ENCODE measurements at places on chromosomes 1 and 21. TPM values are rescaled to one million over a fixed set of nuclear protein-coding genes. Genes with fewer than 3 reads are reported as not detected.

DNA sequence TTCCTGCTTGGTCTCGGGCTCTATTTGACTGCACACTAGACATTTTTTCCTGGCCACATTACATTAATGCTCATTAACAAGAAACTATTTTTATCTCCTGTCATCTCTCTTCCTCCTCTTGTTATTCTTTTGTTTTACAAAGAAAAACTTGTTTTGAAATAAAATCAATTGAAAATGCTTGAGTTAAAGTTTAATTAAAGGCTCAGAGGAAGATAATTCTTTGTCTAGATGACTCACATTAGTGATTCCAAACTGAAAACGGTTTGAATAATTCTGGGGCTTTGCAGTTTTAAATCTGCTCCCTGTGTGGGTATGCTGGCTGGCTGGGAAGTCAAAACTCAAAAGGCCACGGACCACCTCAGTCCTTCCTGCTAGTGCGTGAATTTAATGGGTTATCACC is 29.6 kb downstream of the RGS5 start:
- DNase-seq, result no peak

GRCh38 chr21:41725421-41726031 is 41.3 kb downstream of the RIPK4 start:
- no peak for DNase-seq

The OR2L8 gene
- total RNA-seq, result not detected

DNA sequence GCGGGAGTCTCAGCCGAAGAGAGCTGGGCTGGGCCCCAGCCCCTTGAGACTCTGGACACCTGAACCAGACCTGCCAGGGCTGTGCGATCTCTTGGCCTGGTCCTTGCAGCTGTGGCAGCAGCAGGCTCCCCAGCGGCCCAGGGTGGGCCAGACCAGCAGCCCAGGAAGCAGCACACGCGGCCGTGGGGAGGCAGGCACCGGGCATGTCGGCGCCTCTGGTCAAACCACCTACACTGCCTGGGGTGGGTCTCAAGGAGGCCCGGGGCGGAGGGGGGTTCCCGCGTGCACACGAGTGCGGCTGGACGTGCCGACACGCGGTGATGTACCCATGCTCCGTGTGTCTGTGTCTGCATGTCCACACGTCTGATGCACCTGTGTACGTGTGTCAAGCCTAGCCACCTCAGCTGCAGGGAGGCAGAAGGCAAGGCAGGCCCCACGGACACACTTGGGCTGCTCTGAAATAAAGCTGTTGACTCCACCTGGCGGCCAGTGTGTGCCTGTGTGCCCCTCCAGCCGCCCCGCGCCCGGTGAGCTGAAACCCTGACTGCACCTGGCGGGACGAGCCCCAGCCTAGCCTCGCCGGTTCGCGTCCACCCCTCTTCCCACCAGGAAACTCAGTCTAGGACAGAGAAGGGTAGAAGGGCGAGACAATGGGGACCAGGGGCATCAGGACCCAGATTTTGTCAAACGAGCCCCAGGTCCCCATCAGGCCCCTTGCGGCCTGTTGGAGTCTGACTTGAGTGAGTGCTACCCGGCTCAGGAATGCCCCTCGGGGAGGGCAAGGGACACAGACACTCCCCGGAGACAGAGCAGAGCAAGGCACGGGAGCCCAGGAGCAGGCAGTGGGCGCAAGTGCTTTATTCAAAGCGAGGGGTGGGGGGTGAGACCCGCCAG is 11.6 kb downstream of the SCNN1D start:
- DNase-seq, result peak; percentile 79

The PTCH2 gene
- 1.9 TPM for total RNA-seq

The LCE1E gene
- total RNA-seq, result not detected

GRCh38 chr1:10644307-10645128 is 151.9 kb downstream of the CASZ1 start:
- DNase-seq, result no peak

The TNFRSF4 gene
- 2.6 TPM for total RNA-seq

- peak; percentile 64 for DNase-seq
Measured at GRCh38 chr21:38352536-38353219, 95.9 kb downstream of the KCNJ15 start.

- DNase-seq, result no peak
Measured at GRCh38 chr1:163046071-163046470, 23.1 kb upstream of the RGS4 start.

GRCh38 chr1:63914706-63915105 is 140.9 kb downstream of the ROR1 start:
- DNase-seq, result no peak

The ANGPTL1 gene
- 24.2 TPM for total RNA-seq

The TMPRSS15 gene
- total RNA-seq, result not detected

DNA sequence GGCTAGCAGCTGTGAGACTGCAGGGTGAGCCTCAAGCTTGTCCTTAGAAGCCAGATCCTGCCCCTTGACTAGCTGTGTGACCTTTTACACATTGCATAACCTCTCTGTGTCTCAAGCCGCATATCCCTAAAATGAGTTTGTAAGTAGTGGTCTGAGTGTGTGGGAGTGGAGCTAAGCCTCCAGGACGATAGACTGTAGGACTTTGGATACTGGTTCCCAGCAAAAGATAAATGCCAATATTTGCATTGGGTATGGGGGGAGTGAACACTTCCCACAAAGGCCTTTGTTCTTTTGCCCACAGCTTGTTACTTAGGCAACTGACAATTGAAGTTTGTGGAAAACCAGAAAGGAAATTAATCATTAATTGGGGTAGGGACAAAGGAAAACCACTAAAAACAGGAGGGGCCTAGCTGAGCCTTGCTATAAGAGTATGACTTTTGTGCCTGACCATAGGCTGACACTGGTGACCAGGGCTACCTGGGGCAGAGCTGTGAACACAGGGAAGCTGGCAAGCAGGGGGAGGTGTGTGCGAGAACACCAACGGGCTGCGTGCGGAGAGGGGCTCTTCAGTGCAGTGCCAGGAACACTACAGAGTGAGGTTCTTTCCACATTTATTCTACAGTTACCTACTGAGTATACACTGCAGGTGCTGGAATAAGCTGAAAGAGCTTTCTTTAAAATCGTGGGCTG is 102.4 kb upstream of the ETV3 start:
- peak; percentile 12 for DNase-seq

DNA sequence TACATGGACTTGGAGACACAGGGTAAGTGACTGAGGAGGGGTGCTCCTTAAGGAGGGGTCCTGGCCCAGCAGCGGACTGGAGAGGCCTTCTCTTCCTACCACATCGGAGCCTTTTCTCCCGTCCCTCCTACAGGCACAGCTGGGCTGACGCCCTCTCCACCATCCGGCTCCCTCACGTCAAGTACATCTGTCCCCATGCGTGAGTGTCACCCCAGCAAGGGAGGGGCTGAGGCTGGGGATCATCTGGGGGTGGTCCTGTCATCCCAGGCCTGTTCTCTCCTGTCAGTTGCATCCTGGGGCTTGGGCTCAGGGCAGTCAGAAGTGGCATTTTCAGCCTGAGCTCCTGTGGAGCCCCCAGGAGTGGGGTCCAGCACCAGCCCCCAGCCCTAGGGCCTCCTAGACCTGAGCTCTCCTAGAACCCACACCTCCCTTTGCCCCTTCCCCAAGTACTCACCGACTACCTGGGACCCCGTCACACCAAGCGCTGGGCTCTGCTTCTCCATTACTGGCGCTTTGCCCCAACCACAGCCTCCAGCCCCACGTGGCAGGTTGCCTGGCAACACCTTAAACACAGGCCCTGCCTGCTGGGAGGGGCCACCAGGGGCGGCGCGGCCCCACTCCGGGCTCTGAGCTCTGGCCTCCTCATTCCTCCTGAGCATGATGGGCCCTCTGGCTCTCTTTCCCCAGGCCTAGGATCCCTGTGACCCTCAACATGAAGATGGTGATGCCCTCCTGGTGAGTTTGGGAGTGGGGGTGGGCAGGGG is 2.3 kb downstream of the LYPLA2 start:
- DNase-seq, result peak; percentile 70

- no peak for DNase-seq
Measured at GRCh38 chr1:56062625-56063024, 516.7 kb downstream of the PLPP3 start.

GRCh38 chr1:238119861-238120260 is 229.1 kb upstream of the ZP4 start:
- no peak for DNase-seq

The PGLYRP3 gene
- not detected for total RNA-seq

DNA sequence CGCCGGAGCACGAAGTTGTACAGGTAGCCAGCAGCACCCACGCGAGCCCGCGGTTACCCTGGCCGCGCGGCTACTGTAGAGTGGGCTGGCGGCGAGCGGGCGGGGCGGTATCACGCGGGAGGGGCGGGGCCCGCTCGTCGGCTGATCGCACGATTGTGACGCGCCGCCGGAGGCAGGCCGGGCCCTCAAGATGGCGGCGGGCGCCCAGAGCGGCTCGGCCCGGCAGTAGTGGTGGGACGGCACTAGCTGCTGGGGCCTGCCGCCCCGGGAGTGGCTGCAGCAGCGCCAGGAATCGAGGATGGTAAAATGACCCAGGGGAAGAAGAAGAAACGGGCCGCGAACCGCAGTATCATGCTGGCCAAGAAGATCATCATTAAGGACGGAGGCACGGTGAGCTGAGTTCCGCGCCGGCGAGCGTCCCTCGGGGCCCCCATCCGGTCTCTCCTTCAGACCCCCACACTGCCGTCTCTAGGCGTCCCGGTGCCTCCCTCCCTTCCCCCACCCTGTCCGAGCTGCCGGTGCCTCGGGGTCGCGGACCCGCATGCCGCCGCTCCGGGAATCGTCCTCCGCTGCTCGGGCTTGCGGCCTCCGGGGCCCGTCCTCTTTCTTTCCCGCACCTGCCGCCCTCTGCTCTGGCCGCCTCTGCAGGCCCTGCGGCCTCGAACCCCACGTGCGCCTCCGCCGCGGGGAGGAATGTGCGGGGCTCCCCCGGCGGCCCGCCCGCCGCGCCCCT is 68.3 kb downstream of the SLC35A3 start:
- peak; percentile 91 for DNase-seq

The ESRRG gene
- 5.4 TPM for total RNA-seq

The TMEM82 gene
- 4.9 TPM for total RNA-seq

DNA sequence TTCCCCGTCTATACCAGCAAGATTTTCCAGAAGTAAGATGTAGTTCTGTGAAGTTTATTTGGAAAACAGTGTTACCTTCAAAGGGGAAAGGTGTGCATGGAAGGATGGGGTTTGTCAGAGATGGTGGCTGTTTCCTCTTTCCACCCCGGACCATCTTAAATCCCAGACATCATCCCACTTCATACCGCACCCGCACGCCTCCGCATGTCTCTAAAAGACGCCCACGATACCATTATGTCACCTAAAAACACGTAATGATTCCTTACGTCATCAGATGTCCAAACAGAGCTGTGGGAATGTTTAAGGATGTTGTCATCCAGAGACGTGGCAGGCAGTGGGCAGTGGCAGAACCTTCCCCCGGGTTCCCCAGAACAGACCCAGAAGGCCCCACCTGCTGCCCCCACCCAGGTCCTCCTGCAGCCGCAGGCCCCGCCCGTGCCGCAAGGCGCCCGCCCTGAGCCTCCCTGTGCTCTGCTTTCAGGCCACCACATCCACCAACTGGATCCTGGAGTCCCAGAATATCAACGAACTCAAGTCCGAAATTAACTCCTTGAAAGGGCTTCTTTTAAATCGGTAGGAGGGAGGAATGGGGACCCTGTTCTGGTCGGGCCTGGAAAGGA is 152.2 kb downstream of the PEX14 start:
- no peak for DNase-seq

The CASQ2 gene
- 3.9 TPM for total RNA-seq

The ASPM gene
- 1.3 TPM for total RNA-seq

- no peak for DNase-seq
Measured at GRCh38 chr1:29197993-29198392, 16.3 kb upstream of the SRSF4 start.

The S100A14 gene
- total RNA-seq, result 56.9 TPM

GRCh38 chr1:221664253-221664652 is 77.6 kb downstream of the DUSP10 start:
- no peak for DNase-seq

The SPRR3 gene
- 42.5 TPM for total RNA-seq

DNA sequence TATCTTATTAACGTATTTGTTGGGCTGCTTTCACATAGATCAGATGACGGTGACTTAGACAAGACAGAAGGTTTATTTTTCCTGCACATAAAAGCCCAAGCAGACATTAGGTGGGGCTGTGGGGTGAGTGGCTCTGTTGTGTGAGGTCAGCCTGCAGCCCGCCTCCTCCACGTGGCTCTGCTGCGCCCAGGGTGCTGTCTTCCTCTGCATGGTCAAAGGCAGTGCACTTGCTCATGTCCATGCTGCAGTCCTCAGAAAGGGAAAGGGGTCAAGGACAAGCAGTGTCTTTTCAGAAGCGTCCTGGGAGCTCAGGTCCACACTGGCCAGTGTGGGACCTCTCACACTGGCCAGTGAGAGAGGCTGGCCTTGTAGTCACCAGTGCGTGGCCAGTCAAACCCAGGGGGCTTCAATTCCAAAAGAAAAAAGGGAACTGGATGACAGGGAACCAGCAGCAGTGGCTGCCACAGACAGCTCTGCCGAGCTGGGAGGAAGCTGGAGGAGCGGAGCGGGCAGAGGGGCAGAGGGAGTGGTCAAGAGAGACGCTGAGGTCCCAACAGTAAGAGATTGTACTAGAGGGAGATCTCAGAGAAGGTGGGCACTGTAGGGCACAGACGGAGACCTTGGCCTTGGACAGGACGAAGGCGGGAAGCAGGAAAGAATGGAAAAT is 35.9 kb upstream of the SLC45A1 start:
- peak; percentile 21 for DNase-seq

GRCh38 chr1:233328142-233328921 is 808 bp downstream of the MAP3K21 start:
- DNase-seq, result peak; percentile 13
